Left ventricle myocardium inferior (tissue), 1 donor: ENCODE measurements at places on chromosomes 1 and 21.

DNA sequence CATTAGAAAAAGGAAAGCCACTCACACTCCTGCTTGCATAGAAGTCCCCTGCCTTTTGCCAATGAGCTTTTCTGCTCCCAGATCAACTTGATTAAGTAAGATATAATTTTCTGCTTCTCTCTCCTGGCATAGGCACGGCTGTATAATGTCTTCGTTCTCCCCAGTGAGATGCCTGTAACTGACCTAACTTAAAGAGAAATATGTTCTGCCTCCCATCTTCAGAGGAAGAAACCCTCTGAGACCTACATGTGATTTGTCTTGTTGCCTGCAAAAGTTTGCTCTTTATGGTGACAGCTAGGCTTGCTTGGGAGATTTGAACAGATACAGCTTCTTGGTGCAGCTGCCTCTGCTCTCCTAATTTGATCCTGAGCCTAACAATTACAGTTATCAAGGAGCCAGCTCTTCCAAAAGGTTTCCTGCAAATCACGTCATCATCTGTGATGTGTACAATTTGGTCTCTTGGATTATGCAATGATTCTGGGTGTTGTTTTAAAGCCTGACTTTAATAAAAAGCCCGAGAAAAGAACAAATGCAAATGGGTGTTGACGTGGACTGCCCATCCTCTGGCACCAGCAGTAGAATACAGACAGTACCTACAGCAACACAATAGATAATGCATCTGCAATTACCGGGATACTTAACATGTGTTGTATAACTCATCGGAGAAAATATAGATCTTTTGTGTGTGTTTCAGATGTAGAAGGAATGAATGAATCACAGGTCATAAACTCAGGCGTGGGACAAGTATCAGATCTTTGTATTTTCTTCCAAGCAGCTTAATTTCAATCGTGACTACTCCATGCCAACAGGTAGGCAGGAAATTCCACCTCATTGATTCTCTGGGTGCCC lies 76.2 kb upstream of the KAZN start:
- H3K4me1 ChIP-seq: no peaks in the 10 kb centered on the region
- no peak for DNase-seq
- H3K36me3 ChIP-seq: no peaks in the 10 kb centered on the region
- H3K27me3 ChIP-seq: peaks cover 69% of the 10 kb centered on the region

DNA sequence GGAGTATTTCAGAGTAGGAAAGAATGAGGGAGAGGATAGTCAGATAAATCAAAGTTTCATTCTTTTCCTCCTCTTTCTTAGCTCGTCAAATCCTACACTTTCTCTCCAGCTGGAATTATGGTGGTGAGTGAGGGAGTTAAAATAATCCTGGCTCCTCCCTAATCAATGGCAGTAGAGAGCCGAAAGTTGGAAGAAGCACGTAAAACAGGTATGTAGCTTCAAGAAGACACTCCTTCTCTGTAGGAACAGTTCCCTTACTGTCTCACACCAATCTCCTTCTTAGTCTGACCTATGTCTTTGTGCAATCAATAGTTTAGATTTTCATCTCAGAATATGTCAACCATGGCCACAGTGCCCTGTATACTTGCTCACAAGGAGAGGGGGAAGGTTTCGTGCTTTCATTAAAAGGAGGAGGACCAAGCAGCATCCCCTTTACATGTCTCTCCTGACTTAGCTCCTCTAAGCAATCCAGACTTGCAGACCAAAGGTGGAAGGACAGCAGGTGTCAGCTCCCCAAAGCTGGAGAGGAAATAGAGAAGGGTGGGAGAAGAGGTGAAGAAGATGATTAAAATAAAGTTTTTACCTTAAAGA lies 878 bp downstream of the MINDY1 start:
- no peaks in the 10 kb centered on the region for H3K27me3 ChIP-seq
- peak overlapping the region; percentile 79 for H3K4me3 ChIP-seq
- no peak for DNase-seq
- peaks cover 19% of the 10 kb centered on the region for H3K36me3 ChIP-seq
- H3K4me1 ChIP-seq: peaks cover 90% of the 10 kb centered on the region

DNA sequence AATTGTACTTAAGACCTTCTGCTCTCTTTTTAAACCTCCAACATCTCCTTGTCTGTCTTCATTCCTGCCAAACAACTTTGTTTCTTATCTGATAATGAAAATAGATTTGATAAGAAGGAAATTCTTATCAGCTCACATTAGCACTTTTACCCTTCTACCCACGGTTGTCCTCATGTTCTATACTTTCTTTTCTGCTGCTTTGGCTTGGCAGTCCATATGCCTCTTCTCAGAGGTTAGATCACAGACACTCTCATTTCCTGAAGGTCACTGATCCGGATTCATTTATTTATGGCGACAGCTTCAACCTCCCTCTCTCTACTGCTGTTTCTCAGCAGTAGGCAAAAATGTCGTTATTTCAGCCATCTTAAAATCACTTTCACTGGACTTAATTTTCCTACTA lies 2015.8 kb downstream of the NCAM2 start:
- H3K4me3 ChIP-seq: no peak overlapping the region
- H3K27ac ChIP-seq: no peak overlapping the region
- DNase-seq: no peak
- no peaks in the 10 kb centered on the region for H3K4me1 ChIP-seq
- H3K36me3 ChIP-seq: no peaks in the 10 kb centered on the region

GRCh38 chr1:240312872-240313271 lies 221.2 kb downstream of the FMN2 start:
- no peaks in the 10 kb centered on the region for H3K36me3 ChIP-seq
- H3K4me3 ChIP-seq: no peak overlapping the region
- H3K27me3 ChIP-seq: no peaks in the 10 kb centered on the region
- no peak for DNase-seq
- H3K4me1 ChIP-seq: no peaks in the 10 kb centered on the region

GRCh38 chr1:116751621-116752020 lies 2.6 kb upstream of the CD2 start:
- H3K36me3 ChIP-seq: no peaks in the 10 kb centered on the region
- no peak overlapping the region for H3K4me3 ChIP-seq
- no peaks in the 10 kb centered on the region for H3K4me1 ChIP-seq
- no peaks in the 10 kb centered on the region for H3K27me3 ChIP-seq
- no peak for DNase-seq

- peak overlapping the region; percentile 95 for H3K27ac ChIP-seq
- no peaks in the 10 kb centered on the region for H3K36me3 ChIP-seq
- H3K4me1 ChIP-seq: peaks cover 86% of the 10 kb centered on the region
- DNase-seq: no peak
- no peak overlapping the region for H3K4me3 ChIP-seq
Measured at GRCh38 chr1:203323587-203323986, 18.3 kb downstream of the BTG2 start.

DNA sequence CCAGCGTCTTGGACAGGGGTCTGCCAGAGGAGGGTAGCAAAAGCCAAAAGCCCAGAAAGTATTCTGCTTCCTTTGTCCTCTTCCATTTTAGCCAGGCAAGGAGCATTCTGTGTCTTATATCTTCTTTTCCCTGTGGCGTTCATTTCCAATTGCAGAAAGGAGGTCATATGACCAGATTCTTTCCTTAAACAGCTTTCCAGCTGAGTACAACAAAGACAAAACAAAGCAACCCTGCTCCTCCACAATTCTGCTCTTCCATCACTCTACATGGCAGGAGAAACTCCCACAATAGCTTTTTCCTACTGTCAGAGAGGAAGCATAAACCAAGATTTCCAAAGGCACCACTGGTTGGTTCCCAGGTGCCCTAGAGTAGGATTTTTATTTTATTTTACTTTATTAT lies 19.7 kb downstream of the ENSA start:
- peaks cover 64% of the 10 kb centered on the region for H3K4me1 ChIP-seq
- peak overlapping the region; percentile 85 for H3K27ac ChIP-seq
- H3K36me3 ChIP-seq: no peaks in the 10 kb centered on the region

DNA sequence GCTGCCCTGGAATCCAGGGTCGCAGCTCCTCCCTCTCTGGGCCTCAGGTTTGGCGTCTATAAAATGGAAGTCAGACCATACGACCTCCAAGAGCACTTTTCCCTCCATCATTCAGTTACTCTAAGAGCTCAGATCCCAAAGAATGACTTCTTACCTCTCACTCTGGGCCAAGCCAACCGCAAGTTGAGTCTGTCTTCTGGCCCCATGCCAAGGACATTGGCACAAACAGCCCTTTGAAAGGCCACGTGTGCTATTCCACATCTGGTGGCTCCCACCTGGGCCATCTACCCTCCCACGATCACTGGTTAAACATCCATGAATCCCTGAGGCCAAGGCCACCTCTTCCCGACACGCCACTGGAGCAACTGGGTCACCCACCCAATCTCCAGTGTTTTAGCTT lies 12.4 kb downstream of the SLC2A7 start:
- H3K27ac ChIP-seq: no peak overlapping the region
- no peak overlapping the region for H3K4me3 ChIP-seq
- H3K36me3 ChIP-seq: no peaks in the 10 kb centered on the region

- H3K36me3 ChIP-seq: peaks cover 36% of the 10 kb centered on the region
- no peak for DNase-seq
- H3K27ac ChIP-seq: no peak overlapping the region
- no peaks in the 10 kb centered on the region for H3K27me3 ChIP-seq
- no peak overlapping the region for H3K4me3 ChIP-seq
Measured at GRCh38 chr1:52973841-52974240, 46.8 kb downstream of the SCP2 start.

DNA sequence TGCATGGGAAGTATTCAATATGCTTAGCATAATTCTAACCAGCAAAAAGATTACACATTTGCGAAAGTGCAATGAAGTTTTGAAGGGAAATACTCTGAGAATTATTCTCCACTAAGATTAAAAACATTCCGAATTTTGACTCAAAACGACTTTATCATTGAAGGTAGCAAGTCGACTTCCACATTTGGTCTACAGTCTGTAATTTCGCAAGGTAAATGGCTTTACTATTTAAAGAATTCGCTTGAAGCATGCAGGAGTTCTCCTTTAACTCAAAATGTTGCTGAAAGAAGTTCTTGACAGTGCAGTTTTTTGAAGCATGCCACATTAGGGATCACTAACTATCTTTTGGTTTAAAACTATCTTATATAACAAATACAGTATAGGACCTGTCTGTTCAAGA lies 161.0 kb upstream of the HP1BP3 start:
- H3K36me3 ChIP-seq: peaks cover 10% of the 10 kb centered on the region
- DNase-seq: no peak
- H3K4me1 ChIP-seq: no peaks in the 10 kb centered on the region
- H3K27ac ChIP-seq: no peak overlapping the region
- no peaks in the 10 kb centered on the region for H3K27me3 ChIP-seq
- no peak overlapping the region for H3K4me3 ChIP-seq

DNA sequence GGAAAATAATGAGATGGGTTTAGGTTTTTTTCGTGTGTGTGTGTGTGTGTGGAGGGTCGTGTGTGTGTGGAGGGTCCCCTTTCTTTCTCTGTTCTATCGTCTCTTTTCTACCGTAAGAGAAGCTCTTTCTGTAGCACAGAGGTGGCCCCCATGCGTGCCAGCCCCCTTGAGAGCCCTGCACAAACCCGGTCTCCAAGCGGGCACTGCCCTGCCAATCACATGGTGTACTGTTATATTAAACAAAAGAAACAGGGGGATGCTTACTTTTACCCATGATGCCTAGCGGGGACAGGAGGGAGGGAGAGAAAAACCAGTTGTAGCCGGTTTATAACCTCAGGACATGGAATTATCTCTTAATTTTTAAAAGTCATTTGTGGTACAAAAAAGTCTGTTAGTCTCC lies 41.0 kb downstream of the GATAD2B start:
- H3K27ac ChIP-seq: peak overlapping the region; percentile 59
- no peaks in the 10 kb centered on the region for H3K27me3 ChIP-seq
- peak overlapping the region; percentile 41 for H3K4me3 ChIP-seq
- DNase-seq: no peak

DNA sequence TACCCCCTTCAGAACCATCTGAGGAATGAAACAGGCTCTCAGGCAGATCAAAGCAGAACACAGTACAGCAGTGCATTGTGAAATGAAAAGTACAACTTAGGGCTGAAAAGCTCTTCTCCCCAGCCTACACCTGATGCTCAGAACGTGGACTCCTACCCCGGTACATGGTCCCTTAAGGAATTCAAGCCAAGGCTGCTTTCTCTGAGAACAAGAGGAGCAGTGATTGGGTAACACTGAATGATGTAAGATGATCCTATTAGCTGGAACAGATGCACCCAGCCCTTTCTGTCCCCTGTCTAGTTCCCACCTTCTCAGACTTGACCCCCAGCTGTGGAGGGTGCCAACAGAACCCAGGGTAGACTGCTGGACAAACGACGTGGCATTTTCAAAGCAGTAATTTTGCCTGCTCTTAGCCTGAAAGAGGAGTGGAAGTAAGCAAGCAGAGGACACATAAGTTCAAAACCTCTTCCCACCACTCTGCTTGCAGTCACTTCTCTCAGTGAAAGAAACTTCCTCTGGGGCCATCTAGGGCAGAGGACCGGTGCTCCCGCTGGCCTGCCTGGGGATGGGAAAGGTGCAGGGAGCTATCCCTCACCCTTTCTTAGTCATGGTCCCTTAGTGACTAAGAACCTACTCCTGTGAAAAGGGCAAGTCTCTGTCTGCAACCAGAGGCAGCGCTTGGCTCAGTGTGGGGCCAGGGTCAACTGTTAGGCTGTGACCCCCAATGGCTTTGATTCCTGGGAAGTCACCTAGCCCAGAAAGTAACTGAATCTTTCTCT lies 72.7 kb downstream of the TRABD2B start:
- peaks cover 33% of the 10 kb centered on the region for H3K27me3 ChIP-seq
- no peak overlapping the region for H3K27ac ChIP-seq
- no peak for DNase-seq
- no peaks in the 10 kb centered on the region for H3K4me1 ChIP-seq
- H3K4me3 ChIP-seq: no peak overlapping the region

DNA sequence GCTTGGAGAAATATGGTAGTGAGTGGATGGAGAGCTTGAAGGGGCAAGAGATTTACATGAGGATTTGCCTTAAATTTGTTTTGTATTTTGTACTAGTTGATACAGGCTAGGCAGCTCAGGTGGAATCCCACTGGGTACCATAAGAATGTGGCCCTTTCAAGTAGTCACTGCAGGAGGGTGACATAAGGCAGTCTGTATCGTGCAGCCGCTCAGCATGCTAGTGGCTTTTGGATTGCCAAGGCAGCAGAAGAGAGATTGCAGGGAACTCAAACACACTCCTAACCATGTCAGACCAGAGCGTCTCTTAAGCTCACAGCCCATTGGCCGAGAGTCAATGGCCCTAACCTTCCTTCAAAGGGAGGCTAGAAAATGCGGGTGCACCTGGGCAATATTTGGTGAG lies 420.0 kb downstream of the ADGRL2 start:
- H3K36me3 ChIP-seq: no peaks in the 10 kb centered on the region
- no peaks in the 10 kb centered on the region for H3K27me3 ChIP-seq
- peaks cover 7% of the 10 kb centered on the region for H3K4me1 ChIP-seq
- no peak overlapping the region for H3K4me3 ChIP-seq
- no peak overlapping the region for H3K27ac ChIP-seq

- no peak for DNase-seq
- no peak overlapping the region for H3K4me3 ChIP-seq
- peaks cover 33% of the 10 kb centered on the region for H3K27me3 ChIP-seq
- H3K4me1 ChIP-seq: no peaks in the 10 kb centered on the region
Measured at GRCh38 chr21:45821315-45821962, 160.1 kb upstream of the COL6A1 start.

DNA sequence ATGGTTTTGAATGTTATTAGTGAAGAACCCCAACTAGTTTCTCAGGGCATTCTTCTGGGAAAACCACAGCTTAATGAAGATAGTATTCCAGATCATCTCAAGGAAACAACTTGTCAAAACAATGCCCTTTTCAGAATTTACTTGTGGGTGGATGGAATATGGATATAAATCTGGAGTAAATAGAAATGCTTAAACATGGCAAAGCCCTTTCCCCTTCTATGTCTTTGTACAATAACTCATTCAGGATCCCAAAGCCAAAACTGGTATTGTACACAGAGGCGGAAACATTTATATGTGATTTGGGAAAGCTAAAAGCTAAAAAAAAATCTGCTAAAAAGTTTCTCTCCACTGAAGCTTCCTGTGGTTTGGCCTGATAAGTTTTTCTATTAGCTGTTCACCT lies 55.5 kb upstream of the RGS5 start:
- no peaks in the 10 kb centered on the region for H3K36me3 ChIP-seq
- no peak overlapping the region for H3K4me3 ChIP-seq
- H3K27ac ChIP-seq: peak overlapping the region; percentile 47
- DNase-seq: no peak
- H3K4me1 ChIP-seq: no peaks in the 10 kb centered on the region
